ENCODE measurements at places on chromosomes 11 and 22.

GRCh38 chr11:118881228-118881627, 2.5 kb upstream of the CXCR5 start:
- DNase-seq = no peak

GRCh38 chr11:112871909-112872500, 89.2 kb upstream of the NCAM1 start:
- DNase-seq = no peak

GRCh38 chr11:72750086-72750485, 2.1 kb downstream of the ARAP1 start:
- DNase-seq = no peak

DNA sequence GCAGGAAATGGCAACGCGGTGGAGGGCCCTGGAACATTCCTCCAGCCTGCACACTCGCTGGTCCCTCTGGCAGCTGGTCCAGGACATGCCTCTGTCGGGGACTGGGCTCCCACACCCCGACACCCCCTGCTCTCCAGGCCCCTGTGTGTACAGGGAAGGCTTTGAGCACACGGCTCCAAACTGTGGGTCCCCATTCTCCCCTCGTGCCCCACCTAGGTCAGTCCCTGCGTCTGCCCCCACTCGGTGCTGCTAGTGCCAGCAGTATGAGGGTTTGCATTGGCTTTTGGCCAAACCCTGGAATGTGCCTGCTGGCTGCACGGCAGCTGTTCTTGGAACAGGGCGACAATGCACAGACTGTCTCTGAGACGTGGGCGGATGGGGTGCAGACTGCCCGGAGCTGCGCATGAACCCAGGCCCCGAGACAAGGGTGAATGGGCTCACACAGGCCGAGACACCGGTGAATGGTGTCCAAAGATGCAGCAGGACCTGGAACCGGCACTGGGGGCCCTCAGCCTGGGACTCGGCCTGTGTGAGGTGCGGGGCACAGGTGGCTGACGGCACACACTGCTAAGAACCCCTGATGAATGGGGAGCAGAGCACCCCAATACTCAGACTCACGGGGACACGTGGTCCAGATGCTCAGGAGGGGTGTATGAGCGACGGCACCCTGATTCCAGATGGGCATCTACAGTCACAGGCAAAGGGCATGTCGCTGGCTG, 7.5 kb upstream of the SYT8 start:
- no peak for DNase-seq

- no peak for DNase-seq
These were observed 113.8 kb downstream of the NECTIN1 start for GRCh38 chr11:119615003-119615881.
